Stimulated activated CD8-positive, alpha-beta memory T cell treated with anti-CD3 and anti-CD28 coated beads, Interleukin-15, amount 100 ng/mL, for 24 hours (primary cell): ENCODE measurements at places on chromosomes 1 and 21.

DNA sequence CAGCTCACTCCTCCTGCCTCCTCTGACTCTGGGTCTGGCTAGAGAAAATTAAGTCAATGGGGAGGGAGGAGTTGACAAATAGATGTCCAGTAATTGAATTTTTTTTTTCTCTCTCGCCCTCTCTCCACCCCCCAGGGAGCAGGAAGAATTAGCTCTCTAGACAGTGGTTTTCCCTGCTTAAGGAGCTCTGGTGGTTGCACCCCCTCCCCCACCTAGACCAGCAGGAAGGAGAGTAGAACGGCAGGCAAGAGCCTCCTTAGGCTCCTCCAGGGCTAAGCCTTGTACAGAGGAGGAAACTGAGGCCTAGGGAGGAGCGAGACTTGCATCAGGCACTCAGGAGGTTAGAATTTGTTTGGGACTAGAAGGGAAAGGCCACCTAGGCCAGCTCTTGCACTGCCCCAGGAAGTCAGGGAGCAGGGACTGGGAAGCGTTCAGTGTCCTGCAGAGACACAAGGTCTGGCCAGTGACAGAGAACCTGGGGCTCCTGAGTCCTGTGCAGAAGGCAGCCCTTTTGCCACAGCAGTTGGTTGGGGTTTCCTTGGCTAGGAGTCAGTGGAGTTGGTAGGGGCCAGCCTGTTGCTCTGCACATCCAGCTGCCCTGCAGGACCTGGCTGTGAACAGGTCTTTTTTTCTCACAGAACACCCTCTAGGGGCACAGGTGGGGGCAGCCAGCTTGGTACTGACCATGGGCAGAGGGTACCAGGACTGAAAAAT is 49.5 kb upstream of the ACOT11 start:
- DNase-seq, result no peak

DNA sequence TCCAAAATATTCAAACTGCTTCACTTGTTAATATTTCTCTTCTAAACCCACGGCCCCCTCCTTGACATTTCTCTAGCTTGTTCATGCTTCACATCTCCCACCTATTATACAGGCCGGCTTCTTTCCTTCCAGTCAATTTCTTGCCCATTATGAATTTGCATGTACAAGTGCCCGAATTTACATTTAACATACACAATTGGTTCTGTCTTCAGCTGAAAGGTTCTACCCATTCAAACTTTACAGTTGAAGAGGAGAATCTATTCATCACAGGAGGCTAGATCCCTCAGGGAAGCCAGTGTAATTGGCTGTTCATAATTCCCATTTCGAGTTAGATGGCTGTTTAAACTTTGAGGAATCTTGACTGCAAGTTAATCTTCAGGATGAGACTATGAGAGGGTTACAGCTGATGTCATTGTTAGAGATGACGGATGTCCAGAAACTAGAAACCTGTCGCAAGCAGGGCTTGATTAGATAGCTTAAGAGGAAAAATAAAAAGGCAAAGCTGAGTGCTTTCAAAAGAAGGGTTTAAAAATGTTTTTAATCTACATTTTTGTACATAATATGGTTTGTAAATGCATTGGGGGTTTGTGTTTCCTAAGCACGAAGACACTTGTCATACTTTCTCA is 157.0 kb downstream of the ADSS2 start:
- DNase-seq, result no peak

DNA sequence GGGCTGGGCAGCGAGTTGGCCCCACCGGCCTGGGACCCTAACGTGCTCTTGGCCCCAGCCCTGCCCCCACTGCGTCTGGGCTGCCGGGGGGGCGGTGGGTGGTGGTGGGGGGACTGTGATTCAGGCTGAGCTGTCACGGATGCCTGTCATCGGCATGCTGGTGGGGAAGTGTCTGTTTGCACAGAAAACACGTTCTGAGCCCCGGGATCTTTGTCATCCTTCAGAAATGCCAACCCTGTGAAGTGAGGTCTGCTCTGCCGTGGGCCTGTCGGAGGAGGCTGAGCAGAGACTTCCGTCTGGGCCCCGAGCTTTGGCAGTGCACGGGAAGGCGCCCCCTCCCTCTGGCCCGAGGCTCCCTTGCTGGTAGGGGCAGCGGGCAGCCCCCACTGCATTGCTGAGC is 24.3 kb upstream of the PLCH2 start:
- DNase-seq, result no peak

- no peak for DNase-seq
These were observed 77.5 kb downstream of the SLC45A1 start for GRCh38 chr1:8395433-8395866.

DNA sequence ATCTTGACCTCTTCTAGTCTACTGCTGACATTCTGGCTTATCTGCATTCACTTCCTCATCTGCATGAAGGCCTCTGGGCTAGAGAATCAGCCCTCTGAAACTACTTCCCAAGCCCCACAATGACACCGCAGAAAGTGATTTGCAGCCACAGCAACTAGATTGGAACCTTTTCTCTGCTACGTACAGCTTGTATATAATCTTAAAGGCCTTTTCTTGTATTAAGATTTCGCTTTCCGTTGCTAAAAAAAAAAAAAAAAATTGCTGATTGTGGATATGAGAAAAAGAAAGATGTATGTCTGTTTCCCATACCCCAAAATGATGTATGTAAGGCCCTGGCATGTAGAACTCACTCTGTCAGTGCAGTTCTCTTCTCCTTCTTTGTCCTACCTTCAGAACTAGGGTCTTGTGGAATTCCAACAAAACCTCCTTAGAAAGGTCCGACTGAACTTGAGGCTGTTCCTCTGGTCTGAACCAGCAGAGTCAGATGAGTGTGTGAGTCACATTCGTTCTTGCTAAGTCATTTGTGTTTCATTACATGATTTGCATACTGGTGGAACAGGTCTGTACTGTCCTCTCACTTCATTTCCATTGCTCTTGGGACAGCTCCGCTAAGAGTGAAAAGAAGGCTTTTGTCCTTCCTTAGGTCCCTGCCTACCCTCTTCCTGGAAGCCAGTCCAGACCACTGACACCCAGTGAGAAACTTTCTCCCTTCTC is 62.7 kb downstream of the PLPP3 start:
- no peak for DNase-seq

DNA sequence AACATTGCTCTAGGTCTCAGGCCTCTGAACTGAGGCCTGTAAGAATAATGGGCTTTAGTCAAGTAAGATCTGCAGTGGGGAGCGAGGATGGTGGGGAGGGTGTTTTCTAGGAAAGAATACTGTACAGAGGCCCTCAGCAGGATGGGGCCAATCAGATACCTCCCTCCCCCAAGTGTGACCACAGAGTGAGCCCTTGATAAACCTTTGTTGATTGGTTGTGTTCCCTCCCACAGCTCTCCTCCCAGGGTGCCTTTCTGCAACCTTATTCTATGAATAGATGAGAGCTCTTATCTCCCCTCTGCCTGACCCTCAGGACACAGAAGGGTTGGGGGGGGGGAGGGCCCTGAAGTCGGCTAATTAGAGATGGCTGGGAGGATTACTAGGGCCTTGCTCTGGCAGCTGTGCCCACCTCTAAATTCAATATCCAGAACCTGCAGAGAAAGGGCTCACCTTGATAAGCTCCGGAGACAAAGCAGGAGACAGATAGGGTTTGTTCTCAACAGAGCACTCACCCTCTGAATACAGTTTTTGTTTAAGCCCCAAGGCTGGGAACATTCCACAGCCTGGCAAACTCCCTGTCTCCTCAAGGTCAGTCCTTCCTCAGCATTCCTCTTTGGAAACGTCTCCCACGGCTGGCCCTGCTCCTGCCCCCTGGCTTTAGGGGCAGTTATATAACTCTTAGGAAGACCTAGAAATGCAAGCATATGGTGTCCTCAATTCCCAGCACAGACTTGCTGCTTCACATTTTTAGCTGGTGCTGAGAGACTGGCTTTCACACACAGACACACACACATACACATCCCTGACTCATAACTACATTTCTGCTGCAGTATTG is 42.9 kb downstream of the ATP1A1 start:
- no peak for DNase-seq

- no peak for DNase-seq
These were observed 111.5 kb upstream of the ZC3H11B start for GRCh38 chr1:219724440-219724839.

DNA sequence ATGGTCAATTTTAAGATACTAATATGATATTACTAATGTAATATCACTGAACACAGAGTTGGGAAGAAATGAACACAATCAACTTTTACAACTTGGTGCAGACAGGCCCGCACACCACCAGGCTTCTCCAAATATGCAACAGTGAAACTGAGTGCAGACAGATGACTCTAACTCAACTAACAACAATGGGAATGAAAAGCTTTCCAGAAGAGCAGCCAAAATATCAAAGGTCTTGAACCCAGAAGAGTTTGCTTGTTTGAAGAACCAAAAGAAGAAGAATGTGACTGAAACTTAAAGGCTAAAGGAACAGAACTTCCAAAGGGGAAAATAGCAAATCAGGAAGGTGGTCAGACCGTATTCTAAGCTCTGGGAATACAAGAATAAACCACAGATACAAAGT is 89.8 kb upstream of the COL11A1 start:
- DNase-seq, result no peak

DNA sequence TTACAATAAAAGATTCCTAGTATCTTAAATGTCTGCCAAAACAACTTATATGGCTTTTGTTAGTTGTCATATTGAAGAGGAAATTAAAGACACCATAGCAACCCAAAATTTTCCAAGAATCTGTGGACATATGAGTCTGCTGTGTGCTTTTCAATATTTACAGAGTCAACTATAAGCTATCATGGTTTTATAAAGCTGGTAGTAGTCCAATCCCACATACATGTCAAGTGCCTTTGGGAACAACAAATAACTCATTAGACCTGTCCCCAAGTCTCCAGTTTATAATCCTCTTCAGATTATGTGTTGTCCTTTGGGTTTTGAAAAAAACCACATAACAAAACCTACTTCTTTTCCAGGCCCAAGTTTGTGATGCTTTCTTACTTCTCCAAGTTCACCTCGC is 293.8 kb upstream of the USP25 start:
- DNase-seq, result no peak

GRCh38 chr1:179794669-179795068 is 51.6 kb downstream of the FAM163A start:
- DNase-seq, result no peak

- no peak for DNase-seq
These were observed 684 bp downstream of the LTN1 start for GRCh38 chr21:28991861-28992525.

GRCh38 chr1:52691821-52692220 is 6.3 kb downstream of the COA7 start:
- no peak for DNase-seq
